ENCODE measurements at places on chromosomes 6 and 20.

- DNase-seq: no peak
These were observed 86.3 kb upstream of the PREP start for GRCh38 chr6:105489216-105489530.

- DNase-seq: no peak
These were observed 318.2 kb upstream of the RGS17 start for GRCh38 chr6:153449279-153449678.

GRCh38 chr6:32885698-32886286 lies 31.8 kb downstream of the PSMB9 start:
- DNase-seq: no peak

GRCh38 chr6:392441-393390 lies 1.2 kb downstream of the IRF4 start:
- DNase-seq: peak; percentile 70

GRCh38 chr20:15485519-15485918 lies 1087.7 kb downstream of the KIF16B start:
- no peak for DNase-seq

GRCh38 chr20:2138396-2138795 lies 36.8 kb downstream of the STK35 start:
- no peak for DNase-seq

GRCh38 chr20:434661-435419 lies 26.7 kb downstream of the RBCK1 start:
- DNase-seq: no peak

- DNase-seq: no peak
These were observed 236.0 kb upstream of the EYS start for GRCh38 chr6:65943051-65943450.

DNA sequence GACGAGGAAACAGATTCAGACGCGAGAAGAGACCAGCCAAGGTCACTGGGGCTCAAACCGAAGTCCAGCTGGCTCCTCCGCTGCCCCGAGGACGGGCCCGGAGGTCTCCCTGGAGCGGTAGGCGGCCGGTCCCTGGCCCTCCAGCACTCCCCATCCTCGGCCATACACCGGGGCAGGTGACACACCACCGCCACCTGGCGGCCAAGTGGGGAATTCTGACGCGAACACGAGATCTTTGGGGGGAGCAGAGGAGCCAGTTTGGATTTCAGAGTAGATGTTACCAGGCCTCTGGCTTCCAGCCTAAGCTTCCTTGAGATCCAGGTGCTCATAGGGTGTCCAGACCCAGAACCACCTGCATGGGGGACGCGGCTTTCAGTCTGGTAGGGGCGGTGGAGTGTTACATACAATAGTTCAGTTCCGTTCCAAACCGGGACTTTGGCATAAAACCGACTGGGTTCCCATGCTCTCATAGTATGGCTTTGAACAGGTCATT lies 16.1 kb downstream of the BPIFB1 start:
- DNase-seq: peak; percentile 70

GRCh38 chr6:163585932-163586437 lies 171.5 kb downstream of the QKI start:
- DNase-seq: no peak

- no peak for DNase-seq
These were observed 24.2 kb downstream of the MDGA1 start for GRCh38 chr6:37673436-37673835.

DNA sequence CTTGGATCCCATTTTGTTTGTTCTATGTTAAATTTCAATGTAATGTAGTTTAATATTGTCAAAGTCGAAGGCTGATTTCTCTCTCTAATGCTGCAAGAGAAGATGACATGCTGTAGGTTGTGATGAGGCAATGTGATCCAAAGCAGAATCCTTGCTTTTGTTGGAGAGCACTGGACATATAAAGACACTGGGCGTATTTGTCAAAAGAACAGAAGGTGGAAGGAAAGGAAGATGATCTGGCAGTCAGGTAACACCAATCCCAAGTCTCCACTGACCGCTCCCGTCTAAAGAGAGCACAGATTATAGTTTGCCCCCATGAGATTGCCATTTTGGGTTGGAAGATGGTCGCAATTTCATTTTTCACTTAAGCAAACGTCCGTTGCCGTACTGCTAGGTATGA lies 935 bp upstream of the RFX6 start:
- no peak for DNase-seq

DNA sequence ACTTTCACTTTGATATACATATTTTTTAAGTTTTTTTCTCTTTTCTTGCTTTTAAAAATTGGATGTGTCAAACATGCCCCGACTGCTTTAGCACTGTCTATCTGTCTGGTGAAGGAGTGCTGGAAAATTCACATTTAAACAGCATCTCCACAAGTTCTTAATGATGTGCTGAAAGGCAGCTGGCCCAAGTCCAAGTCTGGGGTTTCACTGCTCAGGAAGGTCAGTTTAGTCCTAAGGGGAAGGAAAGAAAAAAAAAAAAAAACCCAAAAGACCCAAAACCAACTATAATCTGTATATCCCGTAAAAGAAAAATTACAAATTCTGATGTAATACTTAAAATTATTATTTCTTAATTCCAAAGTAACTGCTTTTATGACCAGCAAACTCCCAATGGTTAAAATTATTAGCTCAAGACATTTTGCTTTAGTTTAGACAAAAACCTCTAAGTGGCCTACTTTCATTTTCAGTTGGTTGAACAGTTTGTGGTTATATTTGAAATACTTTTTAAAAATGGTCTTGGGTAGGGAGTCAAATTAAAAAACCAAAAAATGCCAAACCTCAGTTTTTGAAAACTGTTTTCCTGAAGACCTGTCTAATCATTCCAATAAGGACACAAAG lies 79.5 kb upstream of the PREP start:
- no peak for DNase-seq

DNA sequence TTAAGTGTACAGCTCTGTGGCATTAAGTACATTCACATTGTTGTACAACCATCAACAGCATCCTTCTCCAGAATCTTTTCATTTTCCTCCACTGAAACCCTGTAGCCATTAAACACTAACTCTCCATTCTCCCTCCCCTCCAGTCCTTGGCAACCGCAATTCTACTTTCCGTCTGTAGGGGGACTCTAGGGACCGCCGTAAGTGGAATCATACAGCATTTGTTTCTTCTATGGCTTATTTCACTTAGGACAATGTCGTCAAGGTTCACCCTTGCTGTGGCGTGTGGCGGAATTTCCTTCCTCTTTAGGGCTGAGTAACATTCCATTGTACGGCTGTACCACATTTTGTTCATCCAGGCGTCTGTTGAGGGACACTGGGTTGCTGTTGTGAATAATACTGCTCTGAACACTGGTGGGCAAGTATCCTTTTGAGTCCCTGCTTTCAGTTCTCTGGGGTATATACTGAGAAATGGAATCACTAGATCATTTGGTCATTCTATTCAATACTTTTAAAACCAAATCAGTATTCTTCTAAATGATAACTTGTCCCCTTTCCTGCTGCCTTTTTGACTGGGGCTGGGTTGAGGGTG lies 50.7 kb downstream of the PPP1R3G start:
- DNase-seq: peak; percentile 39

DNA sequence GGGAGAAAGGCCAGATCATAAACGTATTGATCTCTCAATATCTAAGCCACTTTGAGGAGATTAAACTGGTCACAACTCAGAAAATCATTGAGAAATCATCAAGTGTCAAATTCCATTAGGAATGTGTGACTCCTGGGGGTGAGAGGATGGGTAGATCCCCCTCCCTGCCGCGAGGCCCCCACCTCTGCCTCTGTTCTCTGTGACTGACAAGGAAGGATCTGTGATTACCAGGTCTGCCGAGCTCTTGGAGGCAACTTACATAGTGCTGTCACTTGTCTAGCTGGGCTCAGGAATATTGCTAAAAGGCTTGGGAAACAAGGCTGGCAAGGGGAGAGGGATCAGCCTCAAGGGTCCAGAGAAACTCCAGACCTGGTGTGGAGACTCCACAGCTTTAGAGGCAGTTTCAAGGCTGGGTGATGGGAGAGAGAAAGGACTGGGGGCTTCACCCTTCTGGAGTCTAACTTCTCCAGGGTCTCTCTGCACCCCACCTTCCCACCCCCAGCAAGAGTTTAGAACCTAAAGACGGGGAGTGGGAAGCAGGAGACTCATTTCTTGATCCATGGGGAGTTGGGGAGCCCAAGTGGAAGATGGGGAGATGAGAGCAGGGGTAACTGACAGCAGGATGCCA lies 11.6 kb upstream of the ARMC12 start:
- DNase-seq: no peak

DNA sequence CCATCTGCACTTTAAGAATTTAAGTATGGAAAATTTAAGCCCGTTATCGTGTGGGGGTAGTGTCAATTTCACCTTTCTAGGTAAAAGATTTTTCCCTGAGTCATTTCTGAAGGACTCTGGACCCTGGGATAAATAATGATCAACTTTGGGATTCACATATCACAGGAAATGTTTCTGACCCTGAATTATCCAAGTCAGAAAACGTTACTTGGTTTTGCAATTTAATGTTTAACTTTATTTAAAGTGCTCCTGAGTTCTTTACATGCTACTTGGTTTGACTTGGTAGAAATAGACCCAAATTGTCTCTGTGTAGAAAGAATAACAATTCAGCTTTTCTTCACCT lies 1.5 kb upstream of the SLC17A3 start:
- DNase-seq: no peak

- peak; percentile 79 for DNase-seq
These were observed 117.2 kb upstream of the BACH2 start for GRCh38 chr6:90413867-90414266.

- no peak for DNase-seq
These were observed 1053.4 kb upstream of the CITED2 start for GRCh38 chr6:140427842-140428241.

DNA sequence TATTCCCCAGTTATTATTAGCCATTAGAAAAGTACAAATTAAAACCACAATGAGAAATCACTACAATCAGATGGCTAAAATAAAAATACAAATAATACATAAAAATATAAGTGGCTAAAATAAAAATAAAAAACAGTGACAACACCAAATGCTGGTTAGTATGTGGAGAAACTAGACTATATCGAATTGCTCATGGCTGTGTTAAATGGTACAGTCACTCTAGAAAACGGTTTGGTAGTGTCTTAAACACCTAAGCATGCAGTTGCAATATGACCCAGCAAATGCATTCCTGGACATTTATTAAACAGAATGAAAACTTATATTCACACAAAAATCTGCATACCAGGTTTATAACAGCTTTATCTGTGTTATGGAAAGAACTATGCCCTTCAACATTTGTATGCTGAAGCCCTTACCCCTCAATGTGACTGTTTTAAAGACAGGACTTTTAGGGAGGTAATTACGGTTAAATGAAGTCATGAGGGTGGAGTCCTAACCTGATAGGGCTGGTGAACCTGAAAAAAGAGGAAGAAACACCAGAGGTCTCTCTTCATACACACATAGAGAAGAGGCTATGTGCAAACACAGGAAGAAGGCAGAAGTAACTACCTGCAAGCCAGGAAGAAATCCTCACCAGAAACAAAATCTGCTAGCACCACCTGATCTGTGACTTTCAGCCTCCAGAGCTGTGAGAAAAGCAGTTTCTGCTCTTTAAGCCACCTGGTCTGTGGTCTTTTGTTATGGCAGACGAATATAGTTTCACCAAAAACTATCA lies 84.9 kb downstream of the ASCC3 start:
- DNase-seq: no peak

GRCh38 chr6:132205946-132206345 lies 195.3 kb downstream of the MOXD1 start:
- DNase-seq: no peak

GRCh38 chr20:8118039-8118438 lies 14.0 kb upstream of the PLCB1 start:
- DNase-seq: no peak

DNA sequence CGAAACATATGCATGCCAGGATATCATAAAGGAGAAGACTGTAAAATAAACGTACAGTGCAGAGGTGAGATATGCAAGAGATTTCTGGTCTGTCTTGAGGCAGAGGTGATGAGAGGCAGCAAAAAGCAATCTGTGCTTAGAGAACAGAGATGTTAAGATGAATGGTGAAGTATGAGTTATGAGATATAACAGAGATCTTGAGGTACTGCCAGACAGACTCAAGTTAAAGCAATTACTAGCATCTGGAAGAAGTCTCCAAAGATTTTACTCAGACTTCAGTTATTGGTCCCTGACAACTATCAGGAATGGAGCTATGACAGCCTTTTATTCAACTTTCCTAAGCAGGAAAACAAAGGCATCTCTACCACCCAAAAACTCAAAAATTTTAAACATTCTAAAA lies 122.8 kb upstream of the DST start:
- DNase-seq: no peak

DNA sequence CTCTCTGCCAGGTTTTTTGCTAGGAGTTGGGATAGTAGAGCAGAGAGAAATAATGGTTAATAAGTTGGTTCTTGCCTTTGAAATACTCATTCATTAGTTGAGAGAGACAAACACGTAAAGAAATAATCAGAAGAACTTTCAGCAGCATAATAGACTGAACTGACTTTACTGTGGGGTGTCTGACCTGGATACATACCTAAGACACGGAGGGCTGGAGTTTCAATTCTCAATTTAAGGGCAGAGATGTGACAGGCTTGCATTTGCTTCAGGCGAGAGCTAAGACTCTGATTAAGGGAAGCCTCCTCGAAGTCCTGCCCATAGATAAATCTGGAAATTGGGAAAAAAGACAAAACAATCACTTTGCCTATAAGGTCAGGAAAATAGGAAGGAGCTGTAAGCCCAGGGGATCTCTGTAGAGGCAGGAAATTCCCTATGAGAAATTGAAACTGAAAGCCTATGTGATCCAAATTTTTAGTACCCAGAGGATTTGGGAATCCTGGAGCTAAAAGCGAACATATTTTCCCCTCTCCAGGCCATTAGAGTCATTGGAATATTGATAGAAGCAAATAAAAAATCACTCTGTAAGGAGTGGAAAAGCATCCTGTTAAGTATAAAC lies 276.8 kb downstream of the PHACTR1 start:
- no peak for DNase-seq

DNA sequence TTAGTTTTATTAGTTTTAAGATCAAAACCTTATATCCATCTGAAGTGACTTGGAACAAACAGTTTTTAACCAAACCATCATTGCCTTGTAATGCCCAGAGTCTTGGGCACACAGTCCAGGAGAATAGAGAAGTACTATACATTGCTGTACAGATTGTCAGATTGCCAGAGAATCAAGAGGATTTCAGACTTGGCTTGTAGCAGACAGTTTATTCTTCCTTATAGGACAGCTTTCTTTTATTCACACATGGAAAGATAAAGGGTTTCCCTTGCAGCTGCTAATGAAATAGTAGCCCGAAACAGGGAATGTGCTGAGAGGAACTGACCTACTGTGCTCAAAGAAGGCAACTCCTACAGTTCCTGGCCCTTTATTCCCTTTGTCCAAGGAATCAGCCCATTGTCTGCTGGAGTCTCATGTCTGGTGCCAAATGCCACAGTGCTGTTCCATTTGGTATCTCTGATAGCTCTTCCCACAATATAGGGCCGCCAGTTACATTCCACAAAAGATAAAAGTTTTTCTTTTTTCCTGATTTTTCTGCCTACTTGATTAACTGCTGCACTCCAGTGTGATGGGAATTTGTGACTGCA lies 30.6 kb downstream of the DCBLD1 start:
- no peak for DNase-seq

Data from activated CD4-positive, alpha-beta T cell treated with anti-CD3 and anti-CD28 coated beads, Interleukin-2, amount 10 ng/mL, durations not matched to agents 7 days and 5 days (primary cell).